NCI-H187 (cell line): ENCODE measurements at places on chromosomes 11 and 22.

DNA sequence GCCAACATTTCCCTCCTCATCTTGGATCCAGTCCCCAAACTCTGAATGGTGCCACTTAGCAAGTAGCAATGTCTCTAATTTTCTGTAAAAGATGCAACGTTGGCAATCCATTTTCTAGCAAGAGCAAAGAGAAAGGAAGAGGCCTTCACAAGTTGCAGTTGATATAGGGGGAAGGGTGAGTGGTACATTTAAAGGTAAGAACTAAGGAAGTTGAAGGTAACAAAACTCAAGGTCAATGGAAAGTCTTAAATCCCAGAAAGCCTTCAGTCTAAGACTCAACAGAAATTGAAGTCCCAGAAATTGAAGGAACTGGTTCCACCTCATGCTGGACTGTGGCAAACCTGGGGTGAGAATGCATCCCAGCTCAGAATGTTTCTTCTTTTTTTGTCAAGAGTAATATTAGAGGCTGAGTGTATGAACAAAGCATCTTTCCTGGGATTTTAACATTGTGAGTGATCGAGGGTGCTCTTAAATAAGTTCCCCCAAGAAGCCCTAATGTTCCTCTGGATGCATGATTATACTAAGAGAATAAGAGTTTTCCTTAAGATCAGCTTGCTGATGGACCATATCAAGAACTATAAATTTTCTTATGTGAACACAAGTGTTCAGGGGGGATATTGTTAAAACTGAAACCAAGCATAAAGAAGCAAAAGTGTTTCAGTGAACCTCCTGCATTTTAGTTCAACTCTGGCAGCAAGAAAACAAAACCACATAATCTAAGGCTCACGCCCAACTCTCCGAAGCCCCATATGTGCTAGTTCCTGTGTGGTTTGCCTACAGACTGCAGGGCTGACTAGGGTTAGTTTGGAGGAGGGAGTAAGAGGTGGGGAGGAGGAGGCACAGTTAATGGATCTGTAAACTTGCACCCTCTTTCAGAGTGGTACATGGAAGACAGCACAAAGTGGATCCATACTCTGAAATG lies at the start of gene GRAP2:
Gene GRAP2, plus strand, starts transcription at position 779 of the 922 bp plus-strand sequence. CDS start 46,023 bp downstream, outside the sequence.
- DNase-seq: no peak

DNA sequence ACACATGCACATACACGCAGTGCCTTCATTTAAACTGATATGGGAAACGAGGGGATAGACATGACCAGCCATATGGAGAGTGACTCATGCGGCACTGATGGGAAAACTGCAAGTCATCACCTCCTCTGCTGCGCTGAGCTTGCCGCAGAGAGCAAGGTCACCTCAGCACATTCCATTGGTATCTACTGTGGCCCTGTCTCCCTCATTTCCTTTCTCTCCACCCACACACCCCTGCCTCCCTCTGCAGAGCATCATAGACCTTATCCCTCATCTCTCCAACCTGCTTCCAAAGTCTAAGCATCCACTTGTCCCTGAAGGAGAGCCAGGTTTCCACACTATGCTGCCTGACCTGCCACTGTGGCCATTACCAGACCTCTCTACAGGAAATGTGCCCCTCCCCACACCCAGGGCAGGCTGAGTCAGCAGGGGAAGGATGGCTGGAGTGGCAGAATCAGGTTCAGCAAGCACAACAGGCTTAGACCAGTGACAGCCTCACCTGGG lies 116.9 kb upstream of the SNX19 start:
- DNase-seq: no peak

DNA sequence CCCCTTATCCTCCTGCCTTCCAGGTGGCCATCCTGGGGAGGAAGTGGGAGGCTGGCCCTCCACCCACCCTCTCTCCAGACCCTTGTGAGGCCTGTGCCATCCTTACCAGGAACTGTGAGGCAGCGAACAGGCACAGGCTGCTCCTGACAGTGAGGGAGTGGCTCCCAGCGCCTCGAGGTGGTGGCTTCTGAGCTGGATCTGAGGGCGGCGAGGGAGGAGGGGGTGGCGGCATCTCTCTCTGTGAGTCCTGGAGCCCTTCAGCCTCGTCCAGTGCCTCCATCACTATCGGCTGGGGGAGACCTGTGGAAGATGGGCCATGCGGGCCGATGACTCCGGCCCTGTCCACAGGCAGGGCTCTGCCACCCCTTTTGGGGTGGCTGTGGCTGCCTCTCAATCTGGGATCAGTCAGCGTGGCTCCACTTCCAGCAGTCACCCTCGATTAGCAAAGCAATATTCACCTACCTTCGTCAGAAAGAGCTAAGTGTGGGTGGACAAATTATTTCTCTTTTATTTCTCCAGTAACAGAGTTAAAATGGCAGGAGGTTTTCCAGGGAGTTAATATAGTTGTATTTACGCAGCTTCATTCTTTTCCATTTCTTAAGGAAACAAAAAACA lies 18.0 kb upstream of the IGSF22 start:
- no peak for DNase-seq

GRCh38 chr11:32056438-32056837 lies 34.4 kb upstream of the RCN1 start:
- DNase-seq: no peak

GRCh38 chr11:62512961-62513360 lies 33.6 kb downstream of the AHNAK start:
- no peak for DNase-seq

- no peak for DNase-seq
Observed at GRCh38 chr11:11871991-11872401, 30.2 kb downstream of the USP47 start.

DNA sequence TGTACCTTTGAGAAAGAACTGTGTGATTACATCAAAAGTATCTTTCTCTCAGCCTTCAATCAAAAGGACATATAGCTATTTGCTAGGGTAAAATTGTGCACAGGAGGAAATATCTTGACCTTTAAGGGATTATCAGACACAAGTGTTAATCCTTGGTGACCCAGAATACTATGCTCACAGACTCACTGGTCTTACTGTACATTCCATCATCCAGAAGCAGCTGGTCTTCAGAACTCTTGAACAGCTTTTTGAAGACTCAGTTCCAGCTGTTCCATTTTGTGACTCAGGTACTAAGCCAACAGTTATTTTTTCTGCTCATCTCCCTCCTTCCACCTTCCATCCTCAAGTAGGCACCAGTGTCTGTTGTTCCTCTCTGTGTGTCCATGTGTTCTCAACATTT lies 19.8 kb downstream of the ZBED5 start:
- no peak for DNase-seq

- DNase-seq: no peak
Observed at GRCh38 chr11:111674941-111675340, 72.7 kb downstream of the SIK2 start.

GRCh38 chr11:27440090-27440489 lies 32.5 kb downstream of the LGR4 start:
- no peak for DNase-seq

DNA sequence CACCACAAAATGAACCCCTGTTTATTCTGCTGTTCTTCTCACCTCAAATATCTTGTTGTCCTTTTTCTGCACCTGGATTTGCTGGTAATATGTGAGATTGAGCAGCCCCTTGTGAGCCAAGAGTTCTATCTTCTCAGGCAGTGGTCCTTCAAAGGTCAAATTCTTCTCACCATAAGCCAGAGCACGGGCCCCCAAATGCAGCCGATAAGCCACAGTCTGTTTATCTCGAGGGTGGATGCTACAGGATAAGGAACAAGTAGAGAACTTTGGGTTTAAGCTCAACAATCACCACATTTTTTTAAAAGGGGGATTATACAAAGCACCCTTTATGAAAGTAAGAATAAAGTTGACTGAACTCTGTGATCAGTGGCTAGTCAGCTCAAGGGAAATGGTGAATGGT lies 15.8 kb downstream of the TBRG1 start:
- DNase-seq: no peak

- no peak for DNase-seq
Observed at GRCh38 chr11:22173532-22173931, 19.4 kb upstream of the ANO5 start.

DNA sequence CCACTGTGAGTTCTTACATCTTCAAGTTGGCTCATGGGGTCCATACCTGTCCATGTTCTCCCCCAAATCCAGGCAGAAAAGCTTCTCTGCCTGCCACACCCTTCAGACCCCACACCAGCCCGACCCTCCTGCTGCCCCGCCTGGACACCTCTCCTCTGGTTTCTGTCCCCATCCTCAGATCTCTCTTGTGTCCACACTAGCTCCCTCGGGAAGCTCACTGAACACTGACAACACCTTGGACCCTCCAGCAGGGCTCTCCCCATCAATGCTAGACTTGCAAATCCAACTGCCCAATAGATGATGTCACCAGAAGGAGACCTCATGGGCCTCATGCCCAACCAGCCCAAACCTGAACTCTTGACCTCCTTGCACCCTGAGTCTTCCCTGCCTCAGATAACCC lies 2.9 kb downstream of the SCARF2 start:
- no peak for DNase-seq

DNA sequence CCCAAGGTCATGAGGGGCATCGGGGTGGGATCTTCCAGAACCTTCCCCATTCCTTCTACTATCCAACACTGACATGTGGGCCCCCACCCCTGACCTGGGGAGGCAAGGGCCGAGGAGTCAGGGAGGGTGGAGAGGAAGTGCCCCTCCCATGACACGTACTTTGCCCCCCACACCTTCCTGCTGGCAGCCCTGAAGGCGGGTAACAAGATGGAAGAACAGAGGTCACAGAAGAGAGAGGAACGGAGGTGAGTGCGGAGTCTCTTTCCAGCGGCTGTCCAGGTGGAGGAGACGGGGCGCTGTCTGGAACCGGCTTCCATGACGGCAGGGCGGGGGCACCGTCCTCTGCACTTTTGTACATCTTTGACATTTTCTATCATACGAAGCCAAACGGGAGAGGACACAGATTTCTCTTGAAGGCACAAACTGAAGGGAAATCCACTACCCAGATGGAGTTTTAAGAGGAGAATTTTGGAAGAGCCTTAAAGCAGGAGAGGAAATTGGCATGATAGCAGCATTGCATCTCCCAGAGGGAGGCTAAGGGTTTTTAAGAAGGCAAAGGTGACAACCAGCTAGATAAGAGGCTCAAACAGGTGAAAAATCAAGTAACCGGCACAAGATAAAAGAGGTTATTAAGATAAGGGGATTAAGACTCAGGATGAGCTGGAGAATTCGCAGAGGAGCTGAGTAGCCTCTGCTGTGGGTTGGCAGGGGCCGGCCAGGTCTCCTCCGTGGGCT lies 16.7 kb downstream of the OSBPL5 start:
- DNase-seq: no peak

DNA sequence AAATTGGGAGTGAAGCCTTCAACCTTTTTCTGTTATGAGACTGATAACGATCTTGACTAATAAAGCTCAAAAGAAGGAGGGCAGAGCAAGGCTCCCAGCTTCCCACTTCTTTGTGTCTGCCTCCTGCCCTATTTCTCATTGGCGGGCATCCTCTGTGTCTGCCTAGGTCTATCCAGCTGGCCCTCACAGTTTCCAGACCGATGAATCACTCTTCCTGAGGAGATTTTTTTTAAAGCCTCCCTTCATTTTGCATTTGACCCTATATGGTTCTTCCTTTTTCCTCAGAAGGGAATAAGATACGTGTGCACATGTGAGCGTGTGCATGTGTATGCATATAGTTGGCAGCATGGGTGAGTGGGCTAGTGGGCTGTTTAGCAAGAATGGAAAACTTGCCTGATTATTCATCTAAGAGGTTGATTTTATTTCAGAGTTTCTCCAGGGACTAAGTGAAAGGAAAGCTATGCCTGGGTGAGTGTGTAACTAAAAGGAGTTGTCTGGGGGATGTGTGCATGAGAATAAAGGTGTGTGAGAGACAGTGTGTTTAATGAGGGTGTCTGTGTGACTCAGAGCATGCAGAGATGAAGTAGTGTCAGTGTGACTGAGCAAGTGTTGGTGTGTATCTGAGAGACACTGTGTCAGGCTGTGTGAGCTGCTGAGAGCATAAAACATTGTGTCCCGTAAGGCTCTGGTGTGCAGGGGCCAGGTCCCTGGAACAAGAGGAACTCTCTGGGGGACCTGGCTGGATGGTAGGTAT lies 12.2 kb downstream of the PHLDB1 start:
- no peak for DNase-seq

DNA sequence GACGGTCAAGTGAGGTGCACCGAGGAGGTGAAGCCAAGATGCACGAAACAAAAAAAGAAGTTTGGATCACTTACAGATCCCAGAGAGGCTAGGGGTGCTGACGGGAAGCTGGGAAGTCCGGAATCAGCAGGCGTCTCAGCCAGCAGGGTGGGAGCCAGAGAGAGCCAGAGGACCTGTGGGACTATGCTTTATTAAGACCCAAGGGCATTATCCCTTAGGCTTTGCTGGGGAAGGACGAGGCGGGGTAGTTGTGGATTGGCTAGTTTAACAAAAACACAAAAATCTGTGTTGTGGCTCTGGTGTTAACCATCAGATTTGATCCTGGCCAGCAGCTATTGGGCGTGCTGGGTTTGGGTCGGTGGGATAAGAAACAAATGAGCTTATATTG lies 427.1 kb downstream of the DYNC2H1 start:
- DNase-seq: no peak

DNA sequence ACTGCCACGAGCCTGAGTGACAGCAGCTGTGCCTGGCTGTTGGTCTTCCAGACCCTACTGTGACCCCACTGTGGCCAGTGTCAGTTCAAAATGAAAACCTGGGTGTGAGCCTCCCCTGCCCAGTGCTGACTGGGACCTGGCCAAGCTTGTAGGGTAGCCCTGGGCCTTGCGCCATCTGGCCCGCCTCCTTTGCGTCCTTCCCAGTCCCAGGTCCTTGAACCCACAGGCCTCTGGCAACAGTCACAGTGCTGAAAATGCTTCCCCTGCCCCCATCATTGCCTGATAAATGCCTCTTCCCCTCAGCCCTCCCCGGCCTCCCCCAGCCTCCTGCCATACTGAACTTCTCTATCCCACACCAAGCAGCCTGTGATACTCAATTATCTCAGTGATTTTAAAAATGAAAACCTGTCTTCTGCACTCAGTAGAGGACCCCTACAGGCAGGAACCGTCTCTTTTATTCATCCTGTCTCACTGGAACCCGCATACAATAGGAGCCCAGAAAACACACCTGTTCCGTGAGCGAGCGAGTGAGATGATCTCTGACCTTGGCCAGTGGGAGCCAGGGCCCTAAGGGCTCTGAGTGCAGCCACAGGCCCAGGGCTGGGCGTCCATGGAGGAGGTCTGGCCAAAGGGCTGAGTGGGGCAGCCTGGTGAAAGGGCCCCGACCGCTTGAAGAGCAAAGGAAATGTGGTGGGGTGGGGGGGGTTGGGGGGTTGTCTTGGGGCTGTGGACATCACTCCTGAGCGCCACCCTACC lies 49.7 kb upstream of the TTLL12 start:
- no peak for DNase-seq

DNA sequence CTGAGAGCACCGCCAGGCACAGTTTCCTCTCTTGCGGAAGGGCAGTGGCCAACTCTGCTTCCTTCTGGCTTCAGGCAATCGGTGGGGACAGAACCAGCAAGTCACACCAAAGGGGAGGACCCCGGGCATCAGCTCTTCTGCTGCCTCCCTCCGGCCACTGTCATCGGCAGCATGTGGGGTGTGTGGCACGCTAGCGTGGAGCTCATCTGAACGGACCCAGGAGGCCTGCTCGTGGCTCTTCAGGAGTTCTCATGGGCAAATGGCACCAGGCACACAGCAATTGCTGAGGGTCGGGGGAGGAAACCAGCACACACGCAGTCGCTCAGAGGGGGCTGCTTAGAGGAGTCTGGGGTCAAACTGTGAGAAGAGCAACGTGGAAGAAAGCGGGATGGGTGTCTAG lies 26.9 kb downstream of the B3GAT1 start:
- DNase-seq: no peak

GRCh38 chr11:9092853-9093778 lies 1.7 kb upstream of the SCUBE2 start:
- no peak for DNase-seq
